Fibroblast of villous mesenchyme (primary cell): ENCODE measurements at places on chromosomes 7 and 10. TPM values are rescaled to one million over a fixed set of nuclear protein-coding genes. Genes with fewer than 3 reads are reported as not detected.

The STARD3NL gene
- total RNA-seq = 58.6 and 99.3 TPM in 2 replicates

The VKORC1L1 gene
- total RNA-seq = 13.9 and 19.9 TPM in 2 replicates

The ZNF282 gene
- 19.0 and 21.6 TPM in 2 replicates for total RNA-seq

The NEBL gene
- under 0.01 TPM in 2 replicates for total RNA-seq

GRCh38 chr7:141430455-141431139, 120.6 kb upstream of the AGK start:
- DNase-seq = no peak

The FAM241B gene
- not detected in 2 replicates for total RNA-seq

GRCh38 chr10:42111661-42112330, 526.6 kb downstream of the ZNF33B start:
- DNase-seq = no peak

DNA sequence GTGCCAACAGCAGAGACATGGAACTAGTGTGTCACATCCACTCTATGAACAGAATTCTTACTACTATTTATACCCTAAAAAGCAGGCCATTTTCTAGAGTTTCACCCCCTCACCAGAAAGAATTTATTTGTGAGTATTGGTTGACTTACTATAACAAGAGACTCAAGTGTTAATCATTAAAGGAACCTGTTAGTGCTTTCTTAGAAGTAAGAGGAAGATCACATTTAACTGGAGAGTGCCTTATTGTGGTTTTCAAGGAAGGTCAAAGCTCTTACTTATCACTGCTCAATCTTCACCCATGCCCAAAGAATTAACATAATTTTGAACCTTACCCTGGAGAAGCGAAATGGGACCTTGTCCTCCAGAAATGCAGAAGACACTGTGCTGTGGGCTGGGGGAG, 169.3 kb upstream of the PRSS1 start:
- no peak for DNase-seq

DNA sequence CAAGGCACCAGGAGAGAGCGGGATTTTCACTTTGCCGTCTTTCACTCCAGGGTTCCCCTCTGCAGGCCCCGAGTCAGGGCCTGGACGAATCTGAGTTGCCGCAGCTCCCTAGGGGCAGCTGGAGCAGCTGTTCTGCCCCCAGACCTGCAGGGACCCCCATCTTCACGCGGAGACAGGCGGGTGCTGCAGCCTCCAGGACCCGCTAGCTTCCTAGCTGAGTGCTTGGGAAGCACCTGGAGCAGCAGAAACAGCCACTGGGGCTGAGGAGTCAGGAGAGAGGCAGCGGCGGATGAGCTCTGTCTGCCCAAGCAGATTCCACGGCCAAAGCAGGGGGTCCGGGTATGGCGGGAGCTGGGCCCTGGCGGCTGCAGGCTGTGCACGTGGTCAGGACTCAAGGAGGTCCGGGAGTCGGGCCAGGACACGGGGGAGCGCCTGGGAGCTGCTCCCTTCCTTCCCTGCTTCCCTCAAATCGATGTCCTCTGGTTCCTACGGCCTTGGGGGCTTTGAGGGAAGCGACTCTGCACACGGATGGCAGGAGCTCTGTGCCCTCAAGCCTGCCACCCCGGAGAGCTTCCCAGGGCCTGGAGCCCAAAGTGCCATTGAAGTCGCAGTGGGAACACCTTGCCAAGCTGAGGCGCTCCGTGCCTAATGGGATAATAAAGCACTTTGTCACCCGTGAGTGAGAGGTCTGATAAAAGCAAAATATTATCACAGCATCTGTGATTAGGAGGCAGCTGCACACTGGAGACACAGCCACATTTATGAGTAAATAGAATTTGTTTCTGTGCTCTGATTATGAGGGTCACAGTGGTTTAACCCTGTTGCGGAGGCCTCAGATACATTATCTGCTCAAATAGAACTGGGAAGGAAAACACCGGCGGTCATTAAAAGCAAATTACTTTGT, 17.2 kb downstream of the MNX1 start:
- DNase-seq = no peak

DNA sequence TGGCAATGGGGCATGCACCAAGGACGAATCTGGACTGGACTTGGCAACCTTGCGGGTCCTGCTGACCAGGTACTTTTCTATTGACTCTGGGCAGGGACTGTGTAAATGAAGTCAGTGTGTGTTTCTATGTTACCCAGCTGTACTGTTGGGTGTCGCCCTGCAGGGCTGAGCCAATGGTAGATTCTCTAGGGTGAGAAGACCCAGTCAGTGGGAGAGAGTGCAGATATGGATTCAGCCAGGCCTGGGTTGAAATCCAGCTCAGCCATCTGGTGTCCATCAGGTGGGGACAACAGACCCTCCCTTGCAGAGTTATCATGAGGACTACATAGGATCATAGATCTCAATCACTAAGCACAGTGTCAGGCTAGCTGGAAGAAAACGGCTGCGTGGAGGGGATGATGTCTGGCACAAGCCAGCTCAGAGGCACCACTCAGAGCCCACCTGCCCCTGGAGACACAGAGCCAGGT, 4.9 kb upstream of the PPIF start:
- DNase-seq = no peak

- DNase-seq = peak; percentile 99
Measured at GRCh38 chr10:117461766-117462423, 80.7 kb upstream of the EMX2 start.

GRCh38 chr10:111017098-111017497, 59.7 kb upstream of the ADRA2A start:
- DNase-seq = no peak

The FFAR4 gene
- total RNA-seq = not detected in 2 replicates

DNA sequence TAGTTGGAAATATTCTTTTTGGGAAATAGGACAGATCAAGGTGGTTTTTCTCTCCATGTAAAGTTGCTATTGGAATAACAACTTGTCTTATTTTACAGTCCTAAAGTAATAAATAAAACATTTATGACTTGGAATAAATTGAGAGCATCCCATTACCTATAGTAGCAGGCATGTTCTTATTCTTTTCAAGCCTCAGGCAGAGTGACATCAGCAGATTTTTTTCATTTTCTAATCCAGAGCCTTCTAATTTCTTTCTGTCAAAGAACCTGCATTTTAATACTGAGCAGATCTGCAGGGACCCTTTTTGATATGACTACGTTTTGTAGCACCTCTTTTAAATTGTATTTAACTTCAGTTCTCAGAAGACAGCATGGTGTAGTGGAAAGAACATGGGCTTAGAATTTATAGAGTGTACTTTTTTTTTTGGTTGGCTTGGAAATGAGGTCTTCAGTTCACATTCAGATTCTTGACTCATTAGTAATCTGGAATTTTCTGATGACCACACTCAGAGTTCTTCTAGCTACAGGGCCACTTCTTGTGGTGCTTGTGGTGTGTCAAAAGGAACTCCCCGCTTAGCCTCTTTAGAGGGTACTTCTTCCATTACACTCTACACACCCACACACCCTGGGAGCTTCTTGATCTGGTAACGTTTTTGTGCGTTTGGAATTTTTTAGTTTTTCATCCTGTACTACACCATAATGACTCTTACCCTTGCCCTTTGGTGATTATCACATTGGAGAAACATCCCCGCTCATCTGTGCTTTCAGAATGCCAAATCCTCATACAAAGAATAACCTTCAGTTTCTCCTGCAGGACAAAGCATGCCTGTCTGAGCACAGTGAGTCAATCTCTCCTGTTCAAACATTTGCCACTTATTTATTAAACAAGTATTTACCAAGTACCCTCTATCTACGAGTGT, 34.6 kb downstream of the AGK start:
- peak; percentile 82 for DNase-seq

- no peak for DNase-seq
Measured at GRCh38 chr10:129788215-129788614, 175.9 kb downstream of the EBF3 start.

The ZNF775 gene
- 3.0 and 5.2 TPM in 2 replicates for total RNA-seq

The AIFM2 gene
- 5.5 and 7.8 TPM in 2 replicates for total RNA-seq

The GRM8 gene
- under 0.01 TPM in 1 of 2 replicates, not detected in the other for total RNA-seq

The NODAL gene
- total RNA-seq = not detected in 2 replicates

- DNase-seq = no peak
Measured at GRCh38 chr7:141792526-141792925, 2.5 kb downstream of the TAS2R5 start.

The ANKRD61 gene
- not detected in 2 replicates for total RNA-seq

- DNase-seq = peak; percentile 36
Measured at GRCh38 chr10:96370584-96371157, 11.9 kb upstream of the OPALIN start.

The THNSL1 gene
- total RNA-seq = 1.3 and 3.5 TPM in 2 replicates

DNA sequence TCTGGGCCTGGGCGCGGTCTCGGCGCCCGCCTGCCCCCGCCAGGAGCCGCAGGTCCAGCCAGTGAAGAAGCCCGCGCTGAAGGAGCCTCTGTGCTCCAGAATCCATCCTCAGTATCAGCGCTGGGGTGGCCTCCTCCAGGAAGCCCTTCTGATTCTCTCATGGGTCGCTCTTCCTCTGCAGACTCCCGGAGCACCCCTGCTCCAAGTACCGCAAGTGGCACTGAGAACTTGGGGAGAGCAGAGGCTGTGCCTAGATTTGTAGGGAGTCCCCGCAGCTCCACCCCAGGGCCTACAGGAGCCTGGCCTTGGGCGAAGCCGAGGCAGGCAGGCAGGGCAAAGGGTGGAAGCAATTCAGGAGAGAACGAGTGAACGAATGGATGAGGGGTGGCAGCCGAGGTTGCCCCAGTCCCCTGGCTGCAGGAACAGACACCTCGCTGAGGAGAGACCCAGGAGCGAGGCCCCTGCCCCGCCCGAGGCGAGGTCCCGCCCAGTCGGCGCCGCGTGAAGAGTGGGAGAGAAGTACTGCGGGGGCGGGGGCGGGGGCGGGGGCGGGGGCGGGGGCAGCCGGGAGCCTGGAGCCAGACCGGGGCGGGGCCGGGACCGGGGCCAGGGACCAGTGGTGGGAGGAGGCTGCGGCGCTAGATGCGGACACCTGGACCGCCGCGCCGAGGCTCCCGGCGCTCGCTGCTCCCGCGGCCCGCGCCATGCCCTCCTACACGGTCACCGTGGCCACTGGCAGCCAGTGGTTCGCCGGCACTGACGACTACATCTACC, at the start of gene ALOX5:
TSS of gene ALOX5 (plus strand) at position 641 of the 774 bp plus-strand sequence. CDS start at position 705, 64 bp downstream.
- DNase-seq = no peak

DNA sequence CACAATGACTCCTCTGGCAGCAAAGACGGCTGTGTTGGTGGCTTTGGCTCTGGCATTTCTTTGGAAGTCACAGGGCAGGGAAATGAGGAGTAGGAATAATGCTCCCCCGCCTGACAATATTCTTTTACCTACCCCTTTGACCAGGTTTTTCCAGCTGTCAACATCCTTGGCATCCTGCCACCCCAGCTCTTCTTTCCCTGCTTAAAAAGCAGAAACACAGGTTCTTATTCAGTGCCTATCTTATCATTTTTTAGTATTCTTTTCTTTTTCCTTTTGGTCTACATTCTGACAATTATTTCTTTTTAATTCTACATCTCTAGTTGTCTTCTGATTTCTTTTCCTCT, 97.7 kb downstream of the CREB5 start:
- no peak for DNase-seq

DNA sequence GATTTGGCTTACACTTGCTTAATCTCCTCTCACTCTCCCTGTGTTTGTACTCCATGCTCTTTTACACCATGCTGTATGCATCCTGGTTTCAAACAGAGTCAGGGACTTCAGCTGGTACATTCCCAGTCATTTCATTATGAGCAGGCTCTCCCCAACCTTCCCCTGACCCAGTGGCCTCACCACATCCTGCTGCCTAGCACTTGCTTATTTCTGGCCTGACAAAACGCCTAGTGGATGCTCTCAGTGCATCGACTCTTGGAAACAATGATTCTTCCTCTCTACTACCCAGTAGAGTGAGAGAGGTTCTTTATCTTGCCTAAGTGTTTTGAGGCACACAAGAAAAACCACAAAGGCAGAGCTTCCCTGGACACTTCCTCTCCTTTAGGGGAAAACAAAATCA, 63.4 kb downstream of the CAV1 start:
- peak; percentile 64 for DNase-seq

The ZNF503 gene
- total RNA-seq = 7.8 and 11.9 TPM in 2 replicates

GRCh38 chr7:129875745-129876411, 76.9 kb downstream of the UBE2H start:
- DNase-seq = peak; percentile 66

- DNase-seq = no peak
Measured at GRCh38 chr10:122239578-122240257, 31.4 kb upstream of the BTBD16 start.

The CNPY1 gene
- not detected in 2 replicates for total RNA-seq

GRCh38 chr7:37119296-37119860, 329.3 kb downstream of the ELMO1 start:
- peak; percentile 55 for DNase-seq

- DNase-seq = no peak
Measured at GRCh38 chr7:151126491-151127137, 40.3 kb downstream of the AGAP3 start.

The PRLHR gene
- total RNA-seq = not detected in 2 replicates

The SP4 gene
- 2.6 and 3.9 TPM in 2 replicates for total RNA-seq

The STRIP2 gene
- total RNA-seq = 2.9 and 3.0 TPM in 2 replicates

The RBM33 gene
- total RNA-seq = 22.9 and 23.7 TPM in 2 replicates

The ADCY1 gene
- under 0.01 and 0.32 TPM in 2 replicates for total RNA-seq

DNA sequence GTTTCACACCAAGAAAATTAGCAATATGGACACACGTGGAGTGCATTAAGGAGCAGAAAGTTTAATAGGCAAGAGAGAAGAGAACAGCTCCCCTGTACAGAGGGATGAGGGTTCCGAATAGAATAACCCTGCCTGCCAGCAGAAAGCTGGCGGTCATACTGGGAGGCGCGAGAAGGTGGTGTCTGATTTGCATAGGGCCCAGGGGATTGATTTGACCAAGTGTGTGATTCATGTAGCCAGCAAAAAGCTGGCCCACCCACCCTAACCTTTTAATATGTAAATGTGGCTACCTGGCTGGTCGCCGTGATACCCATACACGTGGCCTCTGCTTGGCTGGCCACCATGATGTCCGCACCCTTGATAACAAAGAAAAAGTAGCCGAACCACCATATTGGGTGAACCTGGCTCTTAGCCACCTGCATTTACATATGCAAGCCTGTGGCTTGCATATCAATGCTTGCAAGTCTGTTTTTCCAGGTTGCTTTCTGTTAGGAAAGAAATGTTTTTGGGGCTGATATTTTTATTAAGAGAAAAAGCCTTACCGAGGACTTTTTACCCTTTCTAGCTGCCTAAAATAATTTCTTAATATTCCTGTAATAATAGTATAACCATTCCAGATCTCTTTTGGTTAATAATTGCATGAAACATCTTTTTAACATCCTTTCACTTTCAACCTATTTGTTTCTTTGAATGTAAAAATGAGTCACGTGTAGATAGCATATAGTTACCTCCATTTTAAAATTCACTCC, 20.5 kb upstream of the VWDE start:
- no peak for DNase-seq

DNA sequence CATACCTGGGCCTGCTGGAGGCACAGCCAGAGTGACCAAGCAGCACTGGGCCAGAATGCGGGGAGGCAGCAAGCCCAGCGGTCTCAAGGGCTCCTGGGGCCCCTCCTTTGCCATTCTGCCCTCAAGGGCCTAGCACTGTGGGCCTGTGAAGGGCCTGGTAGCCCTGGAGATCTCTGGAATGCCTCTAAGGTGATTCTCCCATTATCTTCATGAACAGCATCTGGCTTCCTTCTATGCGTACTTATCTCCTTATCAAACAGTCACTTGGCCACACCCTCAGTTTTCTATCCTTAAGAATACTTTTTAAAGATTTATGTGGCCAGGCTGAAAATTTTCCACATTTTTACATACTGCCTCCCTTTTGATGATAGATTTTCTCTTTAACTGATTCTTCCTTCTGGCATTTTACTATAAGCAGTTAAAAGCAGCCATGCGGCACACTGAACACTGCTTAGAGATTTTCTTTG, 67.5 kb upstream of the CCNY start:
- DNase-seq = peak; percentile 60

The KCTD7 gene
- total RNA-seq = 11.2 and 12.2 TPM in 2 replicates
